CD4-positive, alpha-beta memory T cell (primary cell): ENCODE measurements at places on chromosomes 3 and 15.

DNA sequence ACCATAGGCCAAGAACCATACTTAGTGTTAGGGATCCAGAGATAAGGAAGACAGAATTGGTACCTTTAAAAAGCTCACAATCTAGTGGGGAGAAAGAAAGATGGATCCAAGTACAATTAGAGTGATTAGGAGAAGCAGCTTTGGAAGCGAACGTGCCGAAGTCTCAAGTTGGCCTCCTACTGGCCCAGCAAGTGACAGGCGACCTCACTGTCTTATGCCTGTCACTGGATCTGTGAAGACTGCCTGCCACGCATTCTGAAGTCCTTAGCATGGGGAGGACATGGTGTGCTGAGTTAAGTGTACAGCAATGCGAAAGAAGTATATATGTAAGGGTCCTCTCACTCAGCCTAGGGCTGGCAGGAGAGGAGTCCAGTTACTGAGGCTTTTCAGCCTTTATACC, 141.0 kb downstream of the GABRB3 start:
- no peak for DNase-seq

DNA sequence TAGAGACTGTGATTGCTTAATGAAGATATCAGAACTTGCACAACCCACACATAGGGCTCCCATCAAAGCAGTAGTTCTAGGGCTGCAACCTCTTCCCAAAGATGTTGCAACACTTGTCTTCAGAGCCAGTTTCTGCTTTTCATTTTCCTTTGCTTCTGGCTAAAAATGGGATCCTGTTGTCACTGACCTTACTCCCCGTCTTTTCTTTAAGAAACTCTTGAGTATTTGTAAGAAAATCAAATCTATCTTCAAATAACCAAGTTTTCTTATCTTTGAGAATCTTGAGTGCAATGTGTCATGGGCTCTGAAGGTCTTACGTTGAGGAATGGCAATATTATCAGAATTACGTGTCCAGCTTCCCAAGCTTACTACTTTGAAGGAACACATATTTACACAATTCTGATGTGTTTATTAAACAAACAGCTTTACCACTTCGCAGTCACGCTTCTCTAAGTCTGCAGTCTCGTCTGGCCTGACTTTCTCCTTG, 24.1 kb downstream of the CACNA1D start:
- DNase-seq: no peak

GRCh38 chr3:184381261-184382224, 1.7 kb downstream of the CHRD start:
- no peak for DNase-seq

DNA sequence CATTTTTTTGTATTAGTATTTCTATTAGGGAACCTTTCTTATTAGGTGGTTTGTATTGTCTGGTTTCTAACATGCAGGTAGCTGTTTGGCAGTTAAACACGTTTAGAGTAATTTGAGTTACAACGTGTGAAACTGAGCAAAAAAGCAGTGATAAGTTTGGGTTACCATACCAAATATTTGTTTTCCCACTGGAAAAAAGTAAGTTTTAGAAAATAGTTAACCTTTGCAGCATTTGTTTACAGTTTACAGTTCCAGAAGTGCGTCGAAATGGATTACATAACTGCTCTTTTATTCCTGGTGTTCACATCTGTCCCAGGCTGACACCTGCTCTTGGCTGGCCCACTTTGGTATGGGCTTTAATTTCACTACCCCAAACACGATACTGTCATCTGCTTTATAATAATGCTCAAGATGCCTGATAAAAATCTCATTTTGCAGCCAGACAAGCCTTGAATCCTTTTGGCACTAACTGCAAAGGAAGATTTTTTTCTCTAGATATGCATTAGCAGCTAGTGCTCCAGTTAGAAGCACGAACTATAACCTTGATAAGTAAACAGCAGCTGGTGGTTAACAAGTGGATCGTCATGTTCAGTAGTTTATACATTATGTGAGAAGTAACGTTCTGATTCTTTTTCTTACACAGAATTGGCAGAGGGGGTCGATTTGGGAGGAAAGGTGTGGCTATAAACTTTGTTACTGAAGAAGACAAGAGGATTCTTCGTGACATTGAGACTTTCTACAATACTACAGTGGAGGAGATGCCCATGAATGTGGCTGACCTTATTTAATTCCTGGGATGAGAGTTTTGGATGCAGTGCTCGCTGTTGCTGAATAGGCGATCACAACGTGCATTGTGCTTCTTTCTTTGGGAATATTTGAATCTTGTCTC, 5.3 kb downstream of the EIF4A2 start:
- DNase-seq: peak; percentile 11

GRCh38 chr3:185207931-185208746, 45.7 kb downstream of the EHHADH start:
- DNase-seq: no peak

- DNase-seq: no peak
Observed at GRCh38 chr3:35393901-35394799, 245.2 kb upstream of the ARPP21 start.

GRCh38 chr15:33994005-33994615, 25.8 kb downstream of the CHRM5 start:
- no peak for DNase-seq

GRCh38 chr15:62835351-62835750, 207.2 kb upstream of the TPM1 start:
- DNase-seq: no peak

GRCh38 chr3:135867911-135868310, 97.6 kb upstream of the PPP2R3A start:
- no peak for DNase-seq

- DNase-seq: no peak
Observed at GRCh38 chr15:59333401-59334075, 39.1 kb downstream of the MYO1E start.

DNA sequence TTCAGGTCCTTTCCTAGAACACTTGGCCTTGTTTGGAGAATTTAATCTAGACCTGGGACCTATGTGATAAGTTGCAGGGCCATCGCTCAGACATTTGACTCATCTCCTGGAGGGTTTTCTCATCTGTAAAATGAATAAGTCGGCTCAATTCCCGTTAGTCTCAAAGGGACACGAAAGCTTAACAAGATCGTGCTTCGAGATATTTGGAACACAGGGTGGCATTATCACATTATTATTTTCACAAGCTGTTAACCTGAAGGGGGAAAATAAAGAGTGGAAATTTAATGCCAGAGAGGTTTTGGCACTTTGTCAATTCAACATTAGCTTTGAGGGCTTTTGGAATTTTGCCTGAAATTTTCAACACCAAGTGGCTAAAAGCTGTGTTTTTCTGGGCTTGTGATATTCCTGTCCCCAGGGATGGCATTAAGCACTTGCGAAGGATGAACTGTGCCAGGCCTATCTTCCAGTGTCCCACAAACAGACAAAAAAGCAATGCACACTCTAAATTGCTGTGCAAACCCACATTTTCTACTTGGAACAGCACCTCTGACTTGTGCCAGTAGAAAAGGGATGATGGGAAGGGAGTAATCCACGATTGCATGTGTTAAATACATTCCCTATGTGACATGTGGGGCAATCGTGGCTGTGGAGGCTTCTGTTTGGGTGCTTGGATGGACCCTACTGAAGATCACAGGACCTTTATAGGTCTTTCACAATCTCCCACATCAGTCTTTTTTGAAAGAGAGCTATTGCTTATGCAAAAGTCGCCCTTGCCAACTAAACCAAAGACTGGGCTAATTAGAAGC, 478.7 kb downstream of the MFSD1 start:
- DNase-seq: no peak

DNA sequence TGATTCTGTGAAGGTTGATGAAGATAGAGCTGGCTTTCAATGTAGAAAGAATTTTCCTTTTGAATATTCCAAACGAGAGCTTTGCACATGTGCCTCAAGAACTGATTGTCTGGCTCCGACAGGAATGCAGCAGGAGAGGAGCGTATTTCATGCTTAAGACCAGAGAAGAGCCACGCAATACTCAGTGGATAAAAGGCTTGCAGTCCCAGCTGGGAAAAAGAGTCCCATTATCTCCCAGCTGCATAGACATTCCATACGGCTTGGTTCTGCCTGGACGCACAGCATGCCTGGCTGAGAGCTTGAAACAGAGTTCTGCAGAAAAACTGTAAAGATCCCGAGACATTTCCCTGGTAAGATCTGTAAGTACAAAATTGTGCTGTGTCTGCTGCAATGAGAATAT, at the start of gene CNTN6:
TSS of gene CNTN6 (plus strand) at position 254 of the 400 bp plus-strand sequence. CDS start 54,985 bp downstream, outside the sequence.
- no peak for DNase-seq

- DNase-seq: no peak
Observed at GRCh38 chr3:130783629-130784028, 37.0 kb upstream of the PIK3R4 start.

GRCh38 chr15:47944637-47945288, 176.0 kb upstream of the SLC24A5 start:
- DNase-seq: no peak

DNA sequence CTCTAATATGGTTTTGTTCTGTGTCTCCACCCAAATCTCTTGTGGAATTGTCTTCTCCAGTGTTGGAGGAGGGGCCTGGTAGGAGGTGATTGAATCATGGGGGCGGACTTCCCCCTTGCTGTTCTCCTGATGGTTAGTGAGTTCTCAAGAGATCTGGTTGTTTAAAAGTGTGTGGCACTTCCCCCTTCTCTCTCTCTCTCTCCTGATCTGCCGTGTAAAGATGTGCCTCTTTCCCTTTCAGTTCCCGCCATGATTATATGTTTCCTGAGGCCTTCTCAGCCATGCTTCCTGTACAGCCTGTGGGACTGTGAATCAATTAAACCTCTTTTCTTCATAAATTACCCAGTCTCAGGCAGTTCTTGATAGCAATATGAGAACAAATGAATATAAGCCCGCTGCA, 33.1 kb downstream of the RETNLB start:
- no peak for DNase-seq

DNA sequence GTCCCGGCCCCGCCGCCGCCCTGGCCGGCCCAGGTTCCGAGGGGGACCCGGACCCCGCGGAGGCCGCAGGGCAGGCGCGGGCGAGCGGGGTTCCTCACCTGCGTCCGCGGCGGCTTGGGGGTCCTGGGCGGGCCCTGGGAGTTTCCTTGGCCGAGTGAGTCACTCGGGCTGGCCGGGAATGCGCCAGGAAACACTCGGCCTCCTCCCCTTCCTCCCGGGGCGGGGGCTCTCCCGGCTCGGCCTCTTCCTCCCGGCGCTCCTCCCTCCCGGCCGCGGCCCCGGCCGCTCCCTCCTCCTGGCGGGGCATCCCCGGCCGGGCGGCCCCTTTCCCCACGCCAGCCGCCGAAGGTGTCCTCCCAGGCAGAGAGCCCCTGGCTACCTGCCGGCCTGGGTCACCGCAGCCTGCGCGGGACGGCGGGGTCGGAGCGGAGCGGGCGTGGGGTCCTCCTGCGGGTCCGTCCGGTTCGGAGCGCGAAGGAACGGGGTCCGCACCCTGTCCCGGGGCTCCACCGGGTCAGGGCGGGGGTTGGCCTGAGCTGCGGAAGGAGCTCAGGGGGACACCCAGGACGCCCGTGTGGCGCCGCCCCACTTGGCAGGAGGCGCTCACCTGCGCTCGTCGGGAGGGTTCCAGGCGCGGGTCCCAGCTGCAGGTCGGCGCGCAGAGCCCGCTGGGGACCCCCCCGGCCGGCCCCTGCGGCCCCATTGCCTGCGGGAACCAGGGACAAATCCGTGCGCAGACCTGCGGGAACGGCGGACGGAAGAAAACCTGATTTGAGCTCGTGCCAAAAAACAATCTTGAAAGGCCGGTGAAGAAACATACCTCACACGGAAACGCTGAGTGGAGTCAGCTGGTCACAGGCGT, at the start of gene CYFIP1:
TSS of gene CYFIP1 (minus strand) at position 180 of the 862 bp plus-strand sequence. CDS start 33,083 bp downstream, outside the sequence.
- no peak for DNase-seq

DNA sequence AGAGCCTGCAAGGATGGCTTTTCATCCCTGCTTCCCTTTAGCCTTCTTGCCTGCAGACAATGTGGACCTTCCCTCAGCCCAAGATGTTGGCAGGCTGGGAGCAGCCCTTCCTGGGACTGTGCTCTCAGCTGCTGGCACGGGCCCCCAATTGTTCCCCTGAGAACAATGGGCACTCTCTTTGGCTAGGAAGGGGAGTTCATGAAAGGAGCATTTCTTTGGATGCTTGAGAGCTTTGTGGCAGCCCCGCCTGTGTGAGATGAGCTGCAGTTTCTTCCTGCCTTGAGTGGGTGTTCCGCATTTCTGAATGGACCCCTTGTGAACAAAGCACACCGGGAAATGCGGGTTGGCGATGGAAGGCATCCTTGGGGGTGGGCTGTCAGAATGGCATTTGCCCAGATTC, 35.0 kb upstream of the BSN start:
- DNase-seq: no peak

DNA sequence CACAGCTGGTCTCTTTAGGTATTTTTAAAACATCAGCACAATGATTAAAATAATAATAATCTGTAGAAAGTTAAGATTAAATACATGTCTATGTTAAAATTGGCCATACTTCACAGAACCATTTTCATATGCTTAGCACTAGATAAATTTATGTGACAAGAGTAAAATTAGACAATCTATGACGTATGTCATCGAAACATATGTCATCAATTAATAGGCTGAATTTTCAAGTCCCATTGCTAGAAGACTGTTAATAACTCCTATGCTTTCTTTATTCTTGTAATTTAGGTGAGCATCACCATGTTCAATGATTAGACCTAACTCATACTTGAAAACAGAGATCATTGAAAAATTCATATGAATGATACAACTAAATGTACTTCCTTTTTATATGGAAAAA, 593.3 kb upstream of the KCNMB2 start:
- DNase-seq: no peak

GRCh38 chr3:15755181-15755580, 42.6 kb downstream of the ANKRD28 start:
- no peak for DNase-seq

DNA sequence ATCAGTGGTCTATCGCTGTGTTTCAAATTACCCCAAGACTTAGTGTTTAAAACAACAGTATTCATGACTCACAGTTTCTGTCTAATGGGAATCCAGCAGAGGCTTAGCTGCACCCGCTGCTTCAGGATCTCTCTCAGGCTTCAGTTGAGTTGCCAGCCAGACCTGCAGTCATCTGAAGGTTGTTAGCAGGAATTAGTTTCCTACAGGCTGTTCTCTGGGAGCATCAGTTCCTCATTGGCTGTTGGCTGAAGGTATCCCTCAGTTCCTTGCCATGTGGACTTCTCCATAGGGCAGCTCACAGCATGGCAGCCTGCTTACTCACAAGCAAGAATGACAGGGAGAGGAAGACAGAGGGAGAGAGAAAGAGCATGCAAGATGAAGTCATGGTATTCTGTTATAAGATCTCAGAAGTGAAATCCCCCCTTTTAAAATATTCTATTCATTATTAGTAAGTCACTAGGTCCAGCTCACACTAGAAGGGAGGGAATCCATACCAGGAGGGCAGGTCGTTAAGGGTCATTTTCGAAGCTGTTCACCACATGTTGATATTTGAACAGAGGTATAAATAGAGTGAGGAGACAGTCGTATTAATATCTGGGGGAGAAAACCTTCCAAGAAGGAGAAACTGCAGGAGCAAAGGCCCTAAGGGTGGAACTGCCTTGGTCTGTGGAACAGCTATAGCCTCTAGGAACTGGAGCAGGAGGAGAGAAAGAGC, 473.9 kb upstream of the PPP2R3A start:
- DNase-seq: no peak

- no peak for DNase-seq
Observed at GRCh38 chr15:30788595-30788994, 115.1 kb upstream of the FAN1 start.

DNA sequence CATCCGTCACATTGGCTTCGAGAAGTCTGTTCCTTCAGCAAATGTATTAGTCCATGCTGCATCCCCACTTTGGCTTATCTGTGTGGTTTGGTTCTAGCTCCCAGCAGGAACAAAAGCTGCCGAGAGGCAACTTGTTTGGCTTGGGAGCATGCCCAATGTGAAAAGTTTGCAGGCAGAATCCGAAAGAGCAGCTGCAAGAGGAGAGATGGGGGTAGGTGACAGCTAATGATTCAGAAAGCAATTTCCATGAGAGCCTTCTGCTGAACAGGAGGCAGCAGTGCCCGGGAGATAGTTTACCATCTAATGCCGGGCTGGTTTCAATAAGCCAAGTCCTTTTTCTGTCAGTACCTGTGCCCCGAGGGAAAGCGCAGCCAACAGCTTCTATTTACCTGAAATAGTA, 60.2 kb downstream of the GRM7 start:
- DNase-seq: no peak
